ENCODE measurements at places on chromosomes 3 and 15. TPM values are rescaled to one million over a fixed set of nuclear protein-coding genes. Genes with fewer than 3 reads are reported as not detected.
A peak's percentile ranks its signal among the peaks of the same experiment; 100 is the strongest.

Gene ARPP19
- total RNA-seq: 37.2 TPM

Gene CAND2
- 6.6 TPM for total RNA-seq

Gene ARRDC4
- total RNA-seq: 31.0 TPM

Gene LTK
- total RNA-seq: not detected

DNA sequence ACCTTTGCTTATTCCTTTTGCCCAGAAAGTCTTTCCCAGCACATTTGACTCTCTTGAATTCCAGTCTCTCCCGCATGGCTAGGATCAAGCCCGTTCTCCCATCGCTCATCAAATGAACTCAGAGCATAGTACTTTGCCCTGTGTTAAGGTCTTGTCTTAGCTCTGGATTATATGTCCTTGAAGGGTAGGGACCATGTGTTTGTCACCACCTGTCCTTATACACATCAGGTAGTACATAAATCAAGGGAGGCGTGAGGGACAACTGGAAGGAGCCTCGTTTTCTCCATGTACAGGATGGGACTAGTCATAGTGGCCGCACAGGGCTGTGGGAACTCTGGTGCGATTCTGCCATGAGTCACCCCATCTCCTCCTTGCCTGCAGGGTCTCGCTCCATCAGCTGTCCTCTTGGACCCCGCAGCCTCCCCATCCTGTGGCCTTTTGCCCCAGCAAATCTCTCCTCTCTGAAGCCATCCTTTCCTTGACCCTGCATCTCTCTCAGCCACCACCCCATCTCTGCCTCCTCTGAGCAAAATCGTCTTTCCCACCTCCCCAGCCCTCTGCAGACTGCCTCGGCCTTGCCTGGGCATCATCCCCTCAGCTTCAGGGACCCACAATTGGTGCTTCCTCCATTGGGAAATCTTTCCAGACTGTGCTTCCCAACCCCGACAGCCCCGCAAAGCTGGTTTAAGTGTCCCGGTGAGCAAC lies 33.4 kb upstream of the RAB6B start:
- H3K27me3 ChIP-seq: no peaks in the 10 kb centered on the region
- H3K4me3 ChIP-seq: no peak overlapping the region
- H3K27ac ChIP-seq: no peak overlapping the region
- DNase-seq: no peak

DNA sequence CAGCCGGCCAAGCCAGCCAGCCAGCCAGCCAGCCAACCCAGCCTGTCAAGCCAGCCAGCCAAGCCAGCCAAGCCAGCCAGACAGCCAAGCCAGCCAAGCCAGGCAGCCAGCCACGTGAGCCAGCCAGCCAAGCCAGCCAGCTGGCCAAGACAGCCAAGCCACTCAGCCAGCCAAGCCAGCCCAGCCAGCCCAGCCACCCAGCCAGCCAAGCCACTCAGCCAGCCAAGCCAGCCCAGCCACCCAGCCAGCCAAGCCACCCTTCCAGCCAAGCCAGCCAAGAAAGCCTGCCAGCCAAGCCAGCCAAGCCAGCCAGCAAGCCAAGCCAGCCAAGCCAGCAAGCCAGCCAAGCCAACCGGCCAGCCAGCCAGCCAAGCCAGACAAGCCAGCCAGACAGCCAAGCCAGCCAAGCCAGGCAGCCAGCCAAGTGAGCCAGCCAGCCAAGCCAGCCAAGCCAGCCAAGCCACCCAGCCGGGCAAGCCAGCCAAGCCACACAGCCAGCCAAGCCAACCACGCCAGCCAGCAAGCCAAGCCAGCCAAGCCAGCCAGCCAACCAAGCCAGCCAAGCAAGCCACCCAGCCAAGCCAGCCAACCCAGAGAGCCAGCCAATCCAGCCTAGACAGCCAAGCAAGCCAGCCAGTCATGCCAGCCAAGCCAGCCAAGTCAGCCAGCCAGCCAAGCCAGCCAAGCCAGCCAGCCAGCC lies 199.5 kb downstream of the GOLGA6L6 start:
- H3K27ac ChIP-seq: no peak overlapping the region
- no peaks in the 10 kb centered on the region for H3K4me1 ChIP-seq
- peak; percentile 62 for DNase-seq
- H3K27me3 ChIP-seq: no peaks in the 10 kb centered on the region

- H3K27me3 ChIP-seq: no peaks in the 10 kb centered on the region
- no peaks in the 10 kb centered on the region for H3K36me3 ChIP-seq
- DNase-seq: no peak
- H3K27ac ChIP-seq: no peak overlapping the region
- H3K4me1 ChIP-seq: no peaks in the 10 kb centered on the region
These were observed 35.2 kb downstream of the SSR3 start for GRCh38 chr3:156519758-156520162.

DNA sequence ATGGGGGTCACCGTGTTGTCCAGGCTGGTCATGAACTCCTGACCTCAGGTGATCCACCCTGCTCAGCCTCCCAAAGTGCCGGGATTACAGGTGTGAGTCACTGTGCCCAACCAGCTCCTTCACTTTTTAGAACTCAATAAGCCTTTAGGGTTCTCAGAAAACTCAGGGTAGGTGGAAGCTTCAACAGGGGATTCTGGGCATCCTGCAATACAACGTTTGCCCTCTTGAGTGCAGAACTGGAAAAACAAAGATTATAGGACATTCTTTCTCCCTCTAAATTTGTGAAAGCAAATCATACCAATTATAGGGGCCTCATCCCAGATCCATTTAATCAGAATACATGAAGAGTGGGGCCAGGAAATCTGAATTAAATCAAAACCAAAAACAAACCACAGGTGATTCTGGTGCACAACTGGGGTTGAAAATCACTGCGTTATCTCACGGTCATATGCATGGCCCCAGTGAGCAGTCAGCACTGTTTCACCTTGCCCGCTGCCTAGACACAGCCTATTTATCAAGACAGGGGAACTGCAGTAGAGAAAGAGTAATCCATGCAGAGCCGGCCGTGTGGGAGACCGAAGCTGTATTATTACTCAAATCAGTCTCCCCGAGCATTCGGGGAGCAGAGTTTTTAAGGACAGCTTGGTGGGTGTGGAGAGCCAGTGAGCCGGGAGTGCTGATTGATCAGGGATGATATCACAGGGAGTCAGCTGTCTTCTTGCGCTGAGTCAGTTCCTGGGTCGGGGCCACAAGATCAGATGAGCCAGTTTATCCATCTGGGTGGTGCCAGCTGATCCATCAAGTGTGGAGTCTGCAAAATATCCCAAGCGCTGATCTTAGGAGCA lies 58.4 kb downstream of the TMEM44 start:
- no peak overlapping the region for H3K27ac ChIP-seq
- H3K27me3 ChIP-seq: no peaks in the 10 kb centered on the region
- no peak for DNase-seq

GRCh38 chr3:184380627-184381260 lies 890 bp downstream of the CHRD start:
- peaks cover 34% of the 10 kb centered on the region for H3K4me1 ChIP-seq
- H3K4me3 ChIP-seq: peak overlapping the region; percentile 17
- DNase-seq: no peak
- H3K27ac ChIP-seq: peak overlapping the region; percentile 45
- no peaks in the 10 kb centered on the region for H3K27me3 ChIP-seq
- H3K36me3 ChIP-seq: no peaks in the 10 kb centered on the region

- DNase-seq: no peak
- H3K36me3 ChIP-seq: no peaks in the 10 kb centered on the region
- no peak overlapping the region for H3K27ac ChIP-seq
These were observed 114.1 kb downstream of the ALCAM start for GRCh38 chr3:105480768-105481167.

- no peak overlapping the region for H3K27ac ChIP-seq
- H3K27me3 ChIP-seq: no peaks in the 10 kb centered on the region
- H3K4me3 ChIP-seq: no peak overlapping the region
- H3K36me3 ChIP-seq: no peaks in the 10 kb centered on the region
These were observed 13.9 kb upstream of the RTP1 start for GRCh38 chr3:187183210-187183862.

GRCh38 chr15:61828860-61829513 lies 231.3 kb downstream of the VPS13C start:
- H3K27me3 ChIP-seq: no peaks in the 10 kb centered on the region
- H3K4me3 ChIP-seq: no peak overlapping the region
- H3K4me1 ChIP-seq: peaks cover 5% of the 10 kb centered on the region
- no peaks in the 10 kb centered on the region for H3K36me3 ChIP-seq
- H3K27ac ChIP-seq: no peak overlapping the region
